ENCODE measurements at places on chromosomes 4 and X. TPM values are rescaled to one million over a fixed set of nuclear protein-coding genes. Genes with fewer than 3 reads are reported as not detected.

GRCh38 chr4:147340591-147341120 is 140.2 kb upstream of the EDNRA start:
- DNase-seq, result no peak

VCX3B gene
- polyA plus RNA-seq, result 0.68 TPM

GRCh38 chr4:70713453-70714078 is 8.2 kb upstream of the RUFY3 start:
- no peak for DNase-seq

- DNase-seq, result no peak
Observed at GRCh38 chr4:37023504-37023903, 221.0 kb upstream of the NWD2 start.

AFP gene
- polyA plus RNA-seq, result 1,636 TPM

- no peak for DNase-seq
Observed at GRCh38 chrX:27078371-27078770, 384.8 kb downstream of the PPP4R3C start.

GRCh38 chrX:69192603-69193002 is 27.4 kb upstream of the PJA1 start:
- no peak for DNase-seq

DNA sequence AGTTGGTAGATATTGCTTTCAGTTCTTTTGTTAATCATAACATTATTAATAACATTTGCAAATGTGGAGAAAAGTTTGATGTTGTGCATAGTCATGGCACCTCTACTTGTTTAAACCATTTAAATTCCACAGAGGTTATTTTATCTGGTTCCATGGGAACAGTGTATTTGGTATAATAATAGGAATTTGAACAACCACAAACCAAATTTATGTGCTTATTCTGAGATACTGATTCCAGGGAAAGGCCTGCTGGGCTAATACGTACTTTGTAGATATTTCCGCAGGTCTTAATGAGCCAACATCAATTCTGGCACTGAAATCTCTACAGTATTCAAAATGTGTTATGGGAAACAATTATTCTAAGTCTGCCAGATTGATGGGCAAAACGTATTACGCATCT is 319.0 kb downstream of the DKK2 start:
- DNase-seq, result no peak

SLIT2 gene
- 52.1 TPM for polyA plus RNA-seq

DNA sequence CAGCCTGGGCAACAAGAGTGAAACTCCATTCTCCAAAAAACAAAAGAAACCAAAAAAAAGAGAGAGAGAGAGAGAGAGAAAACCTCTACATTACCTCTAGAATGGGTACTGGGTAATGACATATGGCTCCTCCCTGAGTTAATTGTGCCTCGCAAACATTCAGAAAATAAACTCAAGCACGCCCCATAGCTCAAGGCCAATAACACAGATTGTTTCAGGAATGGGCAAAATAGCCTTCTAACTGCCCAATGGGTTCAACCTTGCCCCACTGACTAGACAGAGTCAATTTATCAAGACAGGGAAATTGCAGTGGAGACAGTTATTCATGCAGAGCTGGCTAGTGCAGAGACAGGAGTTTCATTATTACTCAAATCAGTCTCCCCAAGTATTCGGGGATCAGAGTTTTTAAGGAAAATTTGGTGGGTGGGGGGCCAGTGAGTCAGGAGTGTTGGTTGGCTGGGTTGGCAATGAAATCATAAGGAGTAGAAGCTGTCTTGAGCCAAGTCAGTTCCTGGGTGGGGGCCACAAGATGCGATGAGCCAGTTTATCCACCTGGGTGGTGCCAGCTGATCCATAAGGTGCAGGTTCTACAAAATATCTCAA is 25.1 kb downstream of the NIPAL1 start:
- DNase-seq, result no peak

DNA sequence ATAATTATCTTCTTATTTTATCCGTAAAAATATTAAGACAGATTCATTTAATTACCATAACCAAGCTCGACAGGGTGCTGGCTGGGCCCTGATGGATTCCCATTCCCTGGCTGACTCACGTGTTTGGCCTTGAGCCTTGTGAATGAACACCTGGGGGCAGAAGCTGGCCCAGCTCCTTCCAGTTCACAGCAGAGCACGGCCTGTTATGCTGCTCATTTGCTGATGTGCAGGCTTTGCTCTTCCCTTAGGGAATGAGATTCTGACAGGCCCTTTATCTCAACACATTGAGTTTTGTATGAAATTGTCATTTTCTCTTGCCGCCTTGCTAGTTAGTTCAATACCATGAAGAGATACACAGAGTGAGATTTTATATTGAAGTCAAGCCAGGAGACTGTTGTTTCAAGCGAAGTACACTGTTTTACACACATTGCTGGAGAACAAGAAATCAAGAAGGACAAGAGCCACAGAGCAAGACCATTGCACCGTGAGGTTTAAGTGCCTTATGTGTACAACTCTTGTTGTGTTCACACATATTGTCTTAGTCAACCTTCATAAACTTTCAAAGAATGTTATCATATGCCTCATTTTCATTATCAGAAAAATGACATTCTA is 1583.3 kb downstream of the STIM2 start:
- DNase-seq, result no peak

GRCh38 chr4:11436673-11437072 is 8.0 kb upstream of the HS3ST1 start:
- DNase-seq, result no peak

DNA sequence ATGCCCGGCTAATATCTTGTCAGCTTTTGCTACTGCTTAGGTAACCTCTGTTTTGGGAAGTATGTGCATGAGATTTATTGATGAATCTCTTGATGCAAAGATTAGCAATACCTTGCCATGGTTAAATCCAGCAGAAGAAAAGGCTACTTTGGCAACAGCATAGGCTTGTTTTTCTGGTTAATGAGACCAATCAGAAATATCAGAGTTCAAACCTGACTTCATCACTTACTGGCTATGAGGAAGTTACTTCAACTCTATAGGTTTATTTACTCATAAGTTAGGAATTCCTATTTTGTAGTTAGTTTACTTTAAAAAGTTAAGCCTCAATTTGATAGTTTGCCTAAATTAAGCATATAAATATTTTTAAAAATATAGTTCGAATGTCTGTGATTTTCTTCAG is 93.1 kb downstream of the PDLIM5 start:
- no peak for DNase-seq

GRCh38 chrX:21962361-21962760 is 21.9 kb downstream of the SMS start:
- no peak for DNase-seq

MAGEC2 gene
- polyA plus RNA-seq, result not detected

- no peak for DNase-seq
Observed at GRCh38 chr4:142264961-142265360, 581.1 kb downstream of the INPP4B start.

DNA sequence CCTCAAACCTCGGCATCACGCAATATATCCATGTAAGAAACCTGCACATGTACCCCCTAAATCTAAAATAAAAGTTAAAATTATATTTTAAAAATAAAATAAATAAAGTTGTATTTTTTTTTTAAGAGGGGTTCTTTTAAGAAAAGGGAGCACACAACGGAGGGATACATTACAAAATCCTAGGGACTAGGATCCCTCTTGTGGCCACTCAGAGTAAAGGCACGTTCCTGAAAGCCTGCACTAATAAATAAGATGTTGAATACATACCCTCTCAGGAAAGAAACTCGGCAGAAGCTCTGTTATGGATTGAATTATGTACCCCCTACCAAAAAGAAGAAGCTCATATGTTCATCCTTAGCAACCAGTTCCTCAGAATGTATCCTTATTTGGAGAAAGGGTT is 50.9 kb upstream of the PRDX4 start:
- no peak for DNase-seq

DNA sequence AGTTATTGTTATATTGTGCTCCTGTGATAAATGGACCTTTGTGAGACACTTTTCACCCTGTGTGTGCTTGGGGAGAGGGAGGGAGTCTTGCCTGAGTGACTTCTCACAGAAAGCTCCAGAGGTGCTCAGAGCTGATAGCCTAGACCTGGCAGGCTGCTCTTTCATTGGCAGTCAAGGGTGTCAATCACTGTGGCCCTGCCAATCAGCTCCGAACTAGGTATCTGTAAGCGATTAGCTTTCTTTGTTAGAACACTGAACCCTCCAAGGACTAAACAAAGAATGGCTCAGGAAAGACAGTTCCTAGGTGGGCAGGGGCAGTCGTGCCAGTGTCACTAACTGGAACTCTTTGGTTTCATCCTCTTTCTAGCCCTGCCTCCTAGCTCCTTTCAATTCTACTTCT is 2.7 kb upstream of the NALF2 start:
- no peak for DNase-seq

CXCL11 gene
- 0.42 TPM for polyA plus RNA-seq

DNA sequence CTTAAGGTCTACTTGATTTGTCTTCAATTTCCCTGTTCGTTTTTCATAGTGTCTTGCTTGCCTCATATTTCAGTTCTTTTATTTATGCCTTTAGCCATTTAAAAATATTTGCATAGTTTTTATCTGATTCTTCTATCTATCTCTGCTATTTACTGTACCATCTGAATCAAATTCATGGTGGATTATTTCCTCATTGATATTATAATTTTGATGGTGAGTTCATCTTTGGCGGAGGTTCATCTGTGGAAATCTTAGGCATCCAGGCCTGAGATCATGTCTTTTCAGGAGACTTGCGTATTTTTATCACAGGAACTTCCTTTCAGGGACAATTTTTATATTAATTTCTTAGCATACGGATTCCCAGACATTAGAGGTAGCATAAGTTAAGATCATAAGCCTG is 275.2 kb downstream of the STPG2 start:
- DNase-seq, result no peak

GRCh38 chr4:91448668-91449330 is 855.0 kb upstream of the GRID2 start:
- no peak for DNase-seq

GRCh38 chr4:38723726-38724474 is 58.9 kb downstream of the TLR10 start:
- no peak for DNase-seq
